Stimulated activated CD8-positive, alpha-beta memory T cell treated with anti-CD3 and anti-CD28 coated beads, Interleukin-2, amount 100 ng/mL, for 48 hours (primary cell): ENCODE measurements at places on chromosomes 13 and 19.
A peak's percentile ranks its signal among the peaks of the same experiment; 100 is the strongest.

DNA sequence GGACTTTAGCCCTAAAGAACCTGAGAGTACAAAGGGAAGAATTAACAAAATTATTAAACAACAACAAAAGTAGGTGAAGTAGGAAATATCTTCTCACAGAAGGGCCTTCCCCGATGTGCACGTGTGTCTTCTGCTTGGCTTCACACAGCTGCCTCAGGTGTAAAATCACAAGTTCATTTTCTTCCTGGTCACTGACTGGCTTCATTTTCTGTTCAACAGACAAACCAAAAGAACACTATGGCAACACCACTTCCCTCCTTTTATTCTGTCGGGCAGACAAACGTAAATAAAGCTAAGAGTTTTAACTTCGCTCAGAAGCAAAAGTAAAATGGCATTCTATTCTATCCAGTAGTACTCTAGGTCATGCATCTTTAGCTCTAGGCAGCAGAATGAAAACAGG lies 140.9 kb downstream of the TBC1D4 start:
- no peak for DNase-seq

- no peak for DNase-seq
Observed at GRCh38 chr19:55085923-55086715, 10.4 kb downstream of the EPS8L1 start.

GRCh38 chr13:80469853-80470381 lies 129.0 kb upstream of the SPRY2 start:
- DNase-seq = no peak

DNA sequence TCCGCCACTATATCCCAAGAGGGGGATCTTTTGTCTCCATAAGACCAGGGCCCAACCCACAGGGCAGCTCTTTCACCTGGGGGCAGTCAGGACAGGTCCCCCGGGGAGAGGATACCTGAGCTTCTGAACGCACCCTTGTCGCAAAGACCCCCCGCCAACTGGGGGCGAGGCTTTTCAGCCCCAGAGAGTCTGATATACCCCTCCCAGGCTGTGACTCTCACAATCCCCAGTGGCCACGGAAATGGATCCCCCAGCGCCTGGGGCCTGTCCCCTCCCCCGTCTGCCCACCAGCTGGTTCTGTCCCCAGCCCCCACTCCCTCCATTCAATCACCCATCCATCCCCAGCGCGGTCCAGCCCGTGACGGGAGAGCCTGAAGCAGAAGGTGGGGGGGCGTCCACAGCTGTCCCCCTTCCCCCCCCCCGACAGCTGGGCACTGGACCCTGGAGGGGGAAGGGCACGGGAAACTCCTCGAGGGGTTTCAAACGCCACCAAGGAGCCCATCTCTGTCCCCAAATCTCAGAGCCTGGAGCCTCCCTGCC lies 823 bp downstream of the DOCK6 start:
- no peak for DNase-seq

DNA sequence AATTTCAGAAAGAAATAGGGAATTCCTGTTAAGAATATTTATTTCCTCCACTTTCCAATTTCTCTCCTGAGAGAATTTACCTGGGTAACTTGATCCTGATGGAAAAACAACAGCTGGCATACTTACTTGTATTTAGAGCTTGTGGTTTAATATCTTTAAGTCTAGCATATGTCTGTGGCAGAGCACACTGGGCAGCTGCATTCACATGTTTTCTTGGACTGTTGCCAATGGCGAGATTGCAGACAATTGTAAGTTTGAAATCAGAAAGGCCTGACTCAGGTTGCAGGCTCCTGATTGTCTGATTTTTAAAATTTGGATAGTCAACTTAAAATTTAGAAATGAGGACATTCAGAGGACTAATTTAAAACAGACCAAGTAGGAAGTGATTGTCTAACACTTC lies 66.9 kb downstream of the NHLRC3 start:
- DNase-seq = no peak

- DNase-seq = no peak
Observed at GRCh38 chr13:90896002-90896401, 451.5 kb upstream of the MIR17HG start.

DNA sequence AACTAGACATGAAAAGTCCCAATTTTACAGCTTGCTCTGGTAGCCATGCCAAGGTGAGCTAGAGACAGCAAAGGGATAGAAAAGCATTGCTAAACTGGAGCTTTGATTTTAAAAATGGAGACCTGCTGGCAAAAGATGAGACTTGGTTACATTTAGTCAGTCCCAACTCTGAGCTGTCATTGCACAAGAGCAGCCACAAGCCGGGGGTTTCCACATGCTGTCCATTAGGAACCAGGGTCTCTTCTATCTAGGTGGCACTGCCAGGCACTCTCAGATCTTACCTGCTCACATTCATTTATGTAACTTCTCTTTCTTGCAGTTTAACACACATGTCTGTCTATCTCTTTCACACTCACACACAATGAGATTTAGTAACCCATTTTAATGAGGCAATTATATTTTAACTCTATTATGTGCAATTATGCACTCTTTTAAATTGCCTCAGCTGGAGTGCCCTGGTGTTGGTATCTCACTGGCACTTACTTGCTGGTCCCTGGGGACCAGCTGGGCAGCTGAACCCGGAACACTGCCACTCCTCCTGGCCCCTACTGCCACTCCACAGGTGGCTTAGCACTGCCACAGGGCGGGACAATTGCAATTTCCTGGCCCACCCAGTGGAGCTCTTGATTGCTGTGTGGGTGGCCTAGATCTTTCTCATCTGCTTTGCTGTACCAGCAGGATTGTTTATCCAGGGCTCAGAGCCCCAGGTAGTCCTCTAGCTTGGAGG lies 112.5 kb downstream of the COG6 start:
- DNase-seq = no peak

GRCh38 chr13:64234255-64234654 lies 2818.6 kb upstream of the PCDH20 start:
- DNase-seq = no peak

DNA sequence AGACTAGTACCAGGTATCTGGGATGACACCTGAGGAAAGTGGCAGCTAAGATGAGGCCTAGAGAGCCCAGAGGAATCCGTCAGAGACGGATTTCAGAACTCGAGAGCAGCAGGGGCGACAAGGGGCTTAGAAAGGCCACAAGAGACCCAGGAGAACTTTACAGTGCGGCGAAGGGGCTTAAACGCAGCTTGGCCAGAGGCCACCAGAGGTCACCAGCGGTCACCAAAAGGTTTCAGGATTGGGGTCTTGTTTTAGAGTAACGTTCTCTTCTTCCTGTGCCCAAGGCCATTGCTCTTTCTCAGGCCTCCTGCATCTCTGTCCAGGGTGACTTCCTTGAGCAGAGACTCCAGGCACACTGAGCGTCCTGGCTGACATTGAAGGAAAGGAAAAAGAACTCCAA lies 2.2 kb downstream of the ZSCAN22 start:
- DNase-seq = peak; percentile 14

DNA sequence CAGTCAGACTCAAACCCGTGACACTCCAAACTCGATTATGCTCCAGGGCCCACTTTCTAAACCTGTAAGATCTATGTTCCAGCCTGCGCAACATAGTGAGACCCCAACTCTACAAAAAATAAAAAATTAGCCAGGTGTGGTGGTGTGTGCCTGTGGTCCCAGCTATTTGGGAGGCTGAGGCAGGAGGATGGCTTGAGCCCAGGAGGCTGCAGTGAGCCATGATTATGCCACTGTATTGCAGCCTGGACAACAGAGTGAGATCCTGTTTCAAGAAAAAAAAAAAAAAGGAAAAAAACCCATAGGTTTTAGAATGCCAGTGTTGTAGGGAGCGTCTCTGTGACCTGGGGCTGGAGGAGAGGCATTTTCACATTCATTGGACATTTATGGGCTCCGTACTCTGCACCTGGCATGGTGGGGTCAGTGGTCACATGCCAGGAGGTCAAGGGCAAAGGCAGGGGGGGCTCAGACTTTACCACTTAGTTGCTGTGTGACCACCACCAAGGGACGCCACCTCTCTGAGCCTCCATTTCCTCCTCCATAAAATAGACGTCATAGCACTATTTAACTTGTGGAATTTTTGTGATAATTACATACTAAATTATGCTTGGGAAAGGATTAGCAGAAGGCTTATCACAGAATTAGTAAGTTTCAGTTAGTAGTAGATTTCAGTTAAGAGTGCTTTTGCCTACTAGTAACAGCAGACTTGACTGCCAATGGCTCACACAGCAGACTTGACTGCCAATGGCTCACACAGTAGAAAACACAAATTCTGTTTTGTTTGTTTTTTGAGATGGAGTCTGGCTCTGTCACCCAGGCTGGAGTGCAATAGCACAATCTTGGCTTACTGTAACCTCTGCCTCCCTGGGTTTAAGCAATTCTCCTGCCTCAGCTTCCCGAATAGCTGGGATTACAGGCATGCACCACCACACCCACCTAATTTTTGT lies 5.9 kb downstream of the SELENOV start:
- no peak for DNase-seq

DNA sequence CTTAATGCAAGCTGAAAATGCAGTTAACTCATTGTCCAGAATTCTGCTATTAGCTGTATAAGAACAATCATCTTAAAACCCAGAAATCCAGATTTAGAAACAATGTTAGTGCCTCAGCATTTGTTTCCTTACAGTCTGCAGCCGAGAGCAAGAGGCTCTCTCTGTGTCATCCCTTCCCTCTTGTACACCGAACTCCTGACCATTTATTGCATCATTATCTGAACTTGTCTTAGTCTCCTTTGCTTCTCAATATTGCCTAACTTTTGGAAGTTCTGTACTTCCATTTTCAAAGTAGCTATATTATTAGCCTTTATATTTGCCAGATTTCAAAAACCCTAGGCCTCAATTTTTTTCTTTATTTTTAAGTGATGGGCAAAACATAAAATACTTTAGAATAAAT lies 27.1 kb downstream of the RNASEH2B start:
- DNase-seq = no peak

GRCh38 chr13:107807306-107808073 lies 407.8 kb downstream of the LIG4 start:
- DNase-seq = no peak

- no peak for DNase-seq
Observed at GRCh38 chr19:45147835-45148676, 12.7 kb downstream of the NKPD1 start.

GRCh38 chr13:70666883-70667556 lies 558.8 kb upstream of the KLHL1 start:
- no peak for DNase-seq

- no peak for DNase-seq
Observed at GRCh38 chr19:15696654-15697194, 23.8 kb downstream of the CYP4F12 start.

DNA sequence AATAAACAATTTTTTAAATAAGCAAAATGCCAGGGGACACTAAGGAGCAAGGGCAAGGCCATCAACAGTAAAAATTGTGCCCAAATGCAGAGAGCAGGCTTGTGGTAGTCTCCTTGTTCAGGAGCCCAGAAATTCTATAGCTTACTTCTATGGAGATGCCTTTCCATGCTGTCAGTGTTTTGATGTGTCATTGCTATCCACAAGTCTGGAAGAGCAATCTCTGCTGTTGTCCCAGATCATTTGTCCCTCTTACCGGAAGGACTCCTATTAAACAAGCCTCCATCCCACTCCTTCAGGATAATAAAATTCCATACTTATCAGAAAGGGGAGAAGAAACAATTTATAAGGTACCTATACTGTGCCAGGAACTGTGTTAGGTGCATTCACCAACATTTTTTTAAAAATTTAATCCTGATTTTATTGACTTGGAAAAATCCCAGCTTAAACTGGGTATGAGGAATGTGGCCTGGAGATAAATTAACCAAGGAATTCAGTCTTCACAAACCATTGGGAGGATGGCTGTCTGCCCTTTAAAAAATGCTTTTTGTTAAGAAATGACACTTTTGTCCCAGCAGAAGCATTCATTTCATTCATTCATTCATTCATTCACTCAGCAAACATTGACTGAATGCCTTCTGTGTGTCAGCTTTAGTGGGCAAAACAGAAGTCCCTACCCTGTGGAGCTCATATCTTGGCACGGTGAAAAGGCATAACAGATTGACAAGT lies 26.8 kb upstream of the CYSLTR2 start:
- DNase-seq = no peak

DNA sequence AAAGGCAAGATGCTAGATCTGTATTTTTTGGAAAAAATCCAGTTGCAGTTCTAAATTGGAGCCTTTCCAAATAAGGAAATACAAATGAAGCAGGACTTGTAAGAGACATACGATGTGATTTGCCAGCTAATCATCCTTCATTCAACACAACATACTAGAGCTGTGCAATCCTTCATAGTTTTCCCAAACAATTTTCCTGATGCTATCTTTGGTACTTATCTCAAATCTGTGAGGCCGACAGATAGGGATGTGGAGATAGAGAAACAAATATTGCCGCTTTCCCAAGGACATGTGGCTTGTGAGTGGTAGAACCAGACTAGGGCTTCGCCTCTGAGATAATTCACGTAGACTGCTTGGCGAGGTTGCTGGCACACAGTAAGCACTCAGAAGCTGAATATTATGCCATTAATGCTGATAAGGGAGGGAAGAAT lies 176.6 kb downstream of the LMO7 start:
- no peak for DNase-seq

DNA sequence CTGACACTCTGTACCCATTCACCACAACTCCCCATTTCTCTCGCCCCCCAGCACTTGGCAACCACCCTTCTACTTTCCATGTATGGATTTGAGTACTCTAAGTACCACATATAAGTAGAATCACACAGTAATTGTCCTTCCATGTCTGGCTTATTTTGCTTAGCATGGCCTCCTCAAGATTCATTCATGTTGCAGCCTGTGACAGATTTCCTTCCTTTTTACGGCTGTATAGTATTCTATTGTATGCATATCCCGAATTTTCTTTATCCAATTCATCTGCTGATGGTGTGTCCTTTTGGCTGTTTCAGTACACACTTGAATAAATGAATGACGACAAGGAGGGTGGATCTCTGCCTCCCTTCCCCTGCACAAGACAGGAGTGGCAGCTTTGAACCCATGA lies 95.1 kb downstream of the ZNF536 start:
- no peak for DNase-seq

DNA sequence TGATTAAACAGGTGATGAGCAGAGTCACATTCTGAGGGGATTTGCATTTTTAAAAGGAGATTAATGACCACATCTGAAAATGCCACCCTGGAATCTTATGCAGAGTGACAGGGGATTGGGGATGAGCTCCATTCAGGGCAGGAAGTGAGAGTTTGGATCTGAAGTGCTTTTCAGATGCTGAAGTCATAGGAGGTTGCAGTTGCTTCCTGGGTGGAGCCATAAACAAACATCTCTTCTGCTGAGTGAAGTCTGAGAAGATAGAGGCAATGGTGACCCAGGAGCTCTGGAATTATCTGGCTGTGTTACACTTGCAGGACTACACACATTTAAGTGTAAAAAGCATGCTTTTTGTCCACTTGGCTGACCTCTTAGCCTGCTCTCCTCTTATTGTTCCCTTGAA lies 51.4 kb upstream of the PSG8 start:
- no peak for DNase-seq

- peak; percentile 27 for DNase-seq
Observed at GRCh38 chr19:44552324-44552723, 22.8 kb upstream of the CEACAM20 start.

- no peak for DNase-seq
Observed at GRCh38 chr19:13615890-13616289, 109.6 kb upstream of the CACNA1A start.
